Osteocyte (in vitro differentiated cells): ENCODE measurements at places on chromosomes 12 and 14. TPM values are rescaled to one million over a fixed set of nuclear protein-coding genes. Genes with fewer than 3 reads are reported as not detected.

- no peaks in the 10 kb centered on the region for H3K27me3 ChIP-seq
- peaks cover 68% of the 10 kb centered on the region for H3K4me1 ChIP-seq
- no peaks in the 10 kb centered on the region for H3K36me3 ChIP-seq
- peak overlapping the region; percentile 89 for H3K27ac ChIP-seq
Measured at GRCh38 chr12:118358008-118358359, 14.7 kb downstream of the TAOK3 start.

Gene CTSG
- total RNA-seq = not detected in 2 replicates

GRCh38 chr14:24300326-24300980, 803 bp downstream of the NOP9 start:
- peaks cover 30% of the 10 kb centered on the region for H3K4me1 ChIP-seq
- no peaks in the 10 kb centered on the region for H3K27me3 ChIP-seq
- peak overlapping the region; percentile 89 for H3K4me3 ChIP-seq
- no peak for DNase-seq

GRCh38 chr12:101490286-101490920, 15.3 kb downstream of the SPIC start:
- H3K4me1 ChIP-seq = no peaks in the 10 kb centered on the region
- H3K27ac ChIP-seq = no peak overlapping the region
- DNase-seq = no peak
- H3K4me3 ChIP-seq = no peak overlapping the region
- H3K27me3 ChIP-seq = no peaks in the 10 kb centered on the region

Gene BORCS5
- 16.7 and 17.1 TPM in 2 replicates for total RNA-seq

Gene TCTN2
- total RNA-seq = 12.8 and 13.7 TPM in 2 replicates

- H3K4me3 ChIP-seq = no peak overlapping the region
- H3K36me3 ChIP-seq = no peaks in the 10 kb centered on the region
- H3K4me1 ChIP-seq = no peaks in the 10 kb centered on the region
- peaks cover 62% of the 10 kb centered on the region for H3K27me3 ChIP-seq
- no peak overlapping the region for H3K27ac ChIP-seq
Measured at GRCh38 chr12:85872497-85873091, 1.5 kb upstream of the NTS start.

Gene POLE2
- 4.1 and 4.8 TPM in 2 replicates for total RNA-seq
